Immature natural killer cell (primary cell): ENCODE measurements at places on chromosomes 1 and 21. TPM values are rescaled to one million over a fixed set of nuclear protein-coding genes. Genes with fewer than 3 reads are reported as not detected.

DNA sequence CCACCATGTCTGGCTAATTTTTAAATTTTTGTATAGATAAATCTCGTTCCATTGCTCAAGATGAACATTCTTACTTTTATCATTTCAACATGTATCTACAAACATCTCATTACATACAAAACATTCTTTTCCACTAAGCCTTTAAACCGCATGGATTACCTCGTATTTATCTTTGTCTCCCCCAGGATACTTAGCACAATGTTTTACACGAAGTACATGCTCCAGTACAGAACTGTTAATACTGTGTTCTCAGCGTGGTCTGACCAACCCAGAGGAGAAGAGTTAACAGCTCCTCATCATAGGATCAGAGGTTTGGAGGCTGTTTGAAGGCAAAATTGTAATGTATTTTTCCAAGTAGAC is 7.4 kb downstream of the PIK3C2B start:
- no peak for DNase-seq
- no peak overlapping the region for H3K4me3 ChIP-seq
- no peaks in the 10 kb centered on the region for H3K27me3 ChIP-seq

- peak overlapping the region; percentile 80 for H3K4me3 ChIP-seq
- peak overlapping the region; percentile 95 for H3K27ac ChIP-seq
- peaks cover 66% of the 10 kb centered on the region for H3K4me1 ChIP-seq
- peak; percentile 33 for DNase-seq
- H3K36me3 ChIP-seq: no peaks in the 10 kb centered on the region
Observed at GRCh38 chr1:198523182-198523950, 17.1 kb downstream of the ATP6V1G3 start.

- H3K27ac ChIP-seq: no peak overlapping the region
- H3K4me3 ChIP-seq: peak overlapping the region; percentile 73
- H3K36me3 ChIP-seq: no peaks in the 10 kb centered on the region
Observed at GRCh38 chr1:78047106-78047505, 1.3 kb downstream of the GIPC2 start.

Gene LEFTY2
- polyA plus RNA-seq: not detected

GRCh38 chr1:205298191-205298994 is 23.2 kb downstream of the NUAK2 start:
- no peak for DNase-seq
- no peak overlapping the region for H3K27ac ChIP-seq
- peaks cover 54% of the 10 kb centered on the region for H3K4me1 ChIP-seq
- no peak overlapping the region for H3K4me3 ChIP-seq
- H3K36me3 ChIP-seq: peaks cover 14% of the 10 kb centered on the region
- H3K27me3 ChIP-seq: no peaks in the 10 kb centered on the region

Gene ADPRS
- 15.7 TPM for polyA plus RNA-seq

DNA sequence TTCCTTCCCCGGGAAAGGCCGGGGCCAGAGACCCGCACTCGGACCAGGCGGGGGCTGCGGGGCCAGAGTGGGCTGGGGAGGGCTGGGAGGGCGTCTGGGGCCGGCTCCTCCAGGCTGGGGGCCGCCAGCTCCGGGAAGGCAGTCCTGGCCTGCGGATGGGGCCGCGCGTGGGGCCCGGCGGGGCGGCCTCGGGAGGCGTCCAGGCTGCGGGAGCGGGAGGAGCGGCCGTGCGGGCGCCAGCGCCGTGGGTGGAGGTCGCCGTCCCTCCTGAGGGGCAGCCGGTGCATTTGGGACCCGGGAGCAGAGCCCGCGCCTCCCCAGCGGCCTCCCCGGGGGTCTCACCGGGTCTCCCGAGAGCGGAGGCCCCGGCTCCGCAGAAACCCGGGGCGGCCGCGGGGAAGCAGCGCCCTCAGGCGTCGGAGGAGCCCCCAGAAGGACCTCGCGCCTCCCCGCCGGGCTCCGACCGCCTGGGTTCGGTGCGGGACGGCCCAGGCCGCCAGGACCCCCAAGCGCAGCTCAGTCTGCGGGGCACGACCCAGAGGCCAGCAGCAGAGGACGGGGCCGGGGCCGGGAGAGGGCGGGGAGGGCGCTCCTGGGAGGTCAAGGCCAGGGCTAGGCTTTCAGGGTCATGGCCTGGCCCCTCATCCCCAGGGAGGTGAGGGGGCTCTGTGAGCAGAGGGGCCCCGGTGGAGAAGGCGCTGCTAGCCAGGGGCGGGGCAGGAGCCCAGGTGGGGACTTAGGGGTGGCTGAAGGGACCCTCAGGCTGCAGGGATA is 7.2 kb upstream of the SLX9 start:
- peaks cover 42% of the 10 kb centered on the region for H3K4me1 ChIP-seq
- H3K36me3 ChIP-seq: no peaks in the 10 kb centered on the region
- H3K27me3 ChIP-seq: peaks cover 4% of the 10 kb centered on the region
- no peak overlapping the region for H3K27ac ChIP-seq
- peak overlapping the region; percentile 67 for H3K4me3 ChIP-seq

GRCh38 chr1:42846257-42847110 is at the start of gene ZNF691:
ZNF691 (plus strand) TSS chr1:42846613; CDS start chr1:42849659, 3,046 bp downstream.
- peaks cover 35% of the 10 kb centered on the region for H3K4me1 ChIP-seq
- H3K27ac ChIP-seq: peak within 1 kb of the TSS; percentile 88
- peak; percentile 90 for DNase-seq
- peaks cover 3% of the 10 kb centered on the region for H3K27me3 ChIP-seq
- H3K4me3 ChIP-seq: peak within 1 kb of the TSS; percentile 95
